ENCODE measurements at places on chromosomes 16 and 17.

DNA sequence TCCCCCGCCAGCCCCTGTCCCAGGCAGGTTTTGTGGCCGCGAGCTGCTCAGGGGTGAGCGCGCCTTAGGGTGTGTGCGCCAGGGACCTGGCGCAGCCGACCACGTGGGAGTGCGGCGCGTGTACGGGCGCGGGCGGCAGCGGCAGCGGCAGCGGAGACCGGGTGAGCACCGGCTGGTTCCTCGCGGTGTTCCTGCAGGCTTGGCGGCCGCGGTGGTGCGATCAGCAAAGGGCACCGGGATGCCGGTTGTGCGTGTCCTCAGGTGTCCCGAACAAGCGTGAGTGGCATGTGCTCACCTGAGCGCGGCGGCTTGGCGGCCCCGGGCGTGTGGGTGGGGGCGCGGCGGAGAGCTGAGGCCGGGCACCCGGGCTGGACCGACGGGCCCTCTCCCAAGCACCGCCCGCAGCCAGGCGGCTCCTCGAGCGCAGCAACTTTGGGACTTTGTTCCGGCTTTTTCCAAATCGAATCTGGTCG lies 381 bp upstream of the HSD11B2 start:
- no peak for DNase-seq

DNA sequence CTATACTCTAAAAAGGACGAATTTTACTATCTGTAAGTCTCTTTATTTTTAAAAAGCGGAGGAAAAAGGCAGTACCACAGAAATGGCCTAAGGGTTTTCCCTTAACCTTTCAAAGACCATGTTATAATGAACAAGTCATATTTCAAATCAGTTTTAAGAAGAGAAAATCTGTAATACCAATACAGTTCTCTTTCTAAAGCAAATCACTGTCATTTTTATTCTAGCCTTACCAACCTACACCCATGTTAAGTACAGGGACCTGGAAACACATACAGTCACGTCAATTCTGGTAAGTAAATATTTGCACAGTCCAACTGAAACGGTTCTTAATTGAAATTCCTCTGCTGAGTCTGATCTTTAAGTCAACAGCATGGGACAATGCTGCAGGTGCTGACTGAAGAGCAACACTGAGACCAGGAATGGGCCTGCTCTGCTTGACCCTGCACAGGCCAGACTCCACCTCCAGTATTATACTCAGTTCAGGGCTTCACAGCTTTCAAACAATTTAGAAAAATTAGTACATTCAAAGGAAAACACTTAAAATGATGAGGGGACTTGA lies 20.2 kb downstream of the MBTPS1 start:
- no peak for DNase-seq

DNA sequence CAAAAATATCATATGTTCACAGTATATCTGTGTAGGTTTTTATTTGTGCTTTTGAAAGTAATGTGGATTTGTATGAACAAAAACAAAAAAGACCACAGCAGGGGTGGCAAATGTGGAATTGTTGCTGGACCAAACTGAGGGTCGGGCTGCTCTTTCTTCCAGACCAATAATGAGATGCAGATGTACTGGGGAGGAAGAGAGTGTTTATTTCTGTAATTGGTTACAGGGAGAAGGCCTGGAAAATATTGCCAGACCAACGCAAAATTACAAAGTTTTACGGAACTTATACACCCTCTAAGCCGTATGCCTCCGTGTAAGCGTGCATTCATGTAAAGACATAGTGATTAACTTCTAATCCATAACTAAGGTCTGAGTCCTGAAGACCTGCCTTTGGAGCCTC lies 353.9 kb upstream of the C16orf82 start:
- no peak for DNase-seq

- no peak for DNase-seq
Measured at GRCh38 chr17:52885882-52886281, 727.4 kb upstream of the CA10 start.

GRCh38 chr16:48350736-48351135 lies 34.5 kb downstream of the SIAH1 start:
- no peak for DNase-seq
